ENCODE measurements at places on chromosomes 2 and 18. TPM values are rescaled to one million over a fixed set of nuclear protein-coding genes. Genes with fewer than 3 reads are reported as not detected.
A peak's percentile ranks its signal among the peaks of the same experiment; 100 is the strongest.

Gene MEX3C
- 31.7 TPM for total RNA-seq

DNA sequence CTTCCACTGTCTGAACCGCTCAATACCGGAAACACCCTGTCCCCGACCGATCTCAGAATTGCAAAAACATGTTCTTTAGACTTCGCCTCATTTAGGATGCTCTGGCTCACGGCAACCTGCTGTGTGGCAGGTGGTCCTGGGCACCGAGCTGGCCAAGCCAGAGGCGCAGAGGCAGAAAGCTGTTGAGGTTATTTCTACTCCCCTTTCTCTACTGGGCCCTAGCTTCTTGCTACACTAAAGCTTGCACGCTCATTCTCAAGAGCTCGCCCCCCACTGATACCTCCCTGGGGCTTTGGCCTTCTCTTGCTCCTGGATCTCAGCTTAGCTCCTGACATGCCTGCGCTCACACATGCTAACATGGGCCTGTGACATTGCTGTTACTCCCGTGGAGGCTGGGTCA is 417.4 kb downstream of the LPIN1 start:
- H3K36me3 ChIP-seq: no peaks in the 10 kb centered on the region
- no peak for DNase-seq
- H3K4me1 ChIP-seq: no peaks in the 10 kb centered on the region
- no peak overlapping the region for H3K27ac ChIP-seq

DNA sequence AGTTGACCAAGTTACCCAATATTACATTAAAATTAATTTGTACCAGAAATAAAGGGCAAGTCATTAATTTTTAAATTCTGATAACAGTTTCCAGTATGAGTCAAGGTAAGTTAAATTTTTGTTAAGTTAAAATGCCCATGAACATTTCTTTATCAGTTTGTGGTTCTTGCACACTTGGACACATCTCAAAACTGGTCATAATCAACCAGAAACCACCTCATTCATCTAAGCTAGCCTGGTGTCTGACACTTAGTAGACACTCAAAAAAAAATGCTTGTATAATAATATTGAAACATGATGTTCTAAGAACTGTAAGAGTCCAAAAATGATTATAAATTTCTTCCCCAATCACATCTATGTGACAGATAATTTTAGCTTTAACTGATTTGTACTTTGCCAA is 62.4 kb downstream of the SATB2 start:
- no peaks in the 10 kb centered on the region for H3K36me3 ChIP-seq
- H3K4me1 ChIP-seq: no peaks in the 10 kb centered on the region
- H3K27ac ChIP-seq: no peak overlapping the region
- DNase-seq: no peak
- H3K27me3 ChIP-seq: no peaks in the 10 kb centered on the region

GRCh38 chr2:40034801-40035200 is 255.7 kb upstream of the THUMPD2 start:
- H3K27me3 ChIP-seq: no peaks in the 10 kb centered on the region
- H3K4me1 ChIP-seq: no peaks in the 10 kb centered on the region
- DNase-seq: no peak

- DNase-seq: no peak
- no peaks in the 10 kb centered on the region for H3K27me3 ChIP-seq
- no peaks in the 10 kb centered on the region for H3K4me1 ChIP-seq
- H3K36me3 ChIP-seq: no peaks in the 10 kb centered on the region
These were observed 941.2 kb downstream of the SUCLG1 start for GRCh38 chr2:83517727-83518368.

DNA sequence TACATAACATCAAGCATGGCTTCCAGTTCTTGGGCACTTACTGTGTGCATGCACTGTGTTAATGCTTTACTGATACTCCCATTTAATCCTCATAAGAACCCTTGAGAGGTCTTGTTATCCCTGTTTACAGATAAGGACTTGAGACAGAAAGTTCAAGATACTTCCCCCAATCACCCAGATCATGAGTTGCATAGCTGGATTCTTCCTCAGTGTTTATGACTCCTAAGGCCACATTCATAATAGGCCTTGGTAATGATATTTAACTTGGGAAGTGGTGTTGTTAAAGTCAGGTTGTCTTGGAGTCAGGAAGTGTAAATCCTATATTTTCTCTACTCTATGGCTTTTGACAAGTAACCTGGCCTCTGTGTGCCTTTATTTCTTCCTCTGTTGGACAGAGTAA is 22.7 kb downstream of the NOSTRIN start:
- no peak for DNase-seq
- H3K4me1 ChIP-seq: no peaks in the 10 kb centered on the region
- no peaks in the 10 kb centered on the region for H3K36me3 ChIP-seq
- H3K27ac ChIP-seq: no peak overlapping the region

GRCh38 chr18:77876319-77876865 is 626.7 kb downstream of the GALR1 start:
- no peak for DNase-seq
- H3K27ac ChIP-seq: no peak overlapping the region
- H3K4me3 ChIP-seq: no peak overlapping the region
- no peaks in the 10 kb centered on the region for H3K27me3 ChIP-seq
- no peaks in the 10 kb centered on the region for H3K4me1 ChIP-seq

GRCh38 chr2:25491966-25492532 is 150.3 kb upstream of the DNMT3A start:
- DNase-seq: no peak
- H3K27me3 ChIP-seq: no peaks in the 10 kb centered on the region
- H3K4me1 ChIP-seq: no peaks in the 10 kb centered on the region
- no peak overlapping the region for H3K27ac ChIP-seq

GRCh38 chr18:2180586-2180985 is 390.7 kb downstream of the METTL4 start:
- no peaks in the 10 kb centered on the region for H3K36me3 ChIP-seq
- H3K27me3 ChIP-seq: no peaks in the 10 kb centered on the region
- no peak for DNase-seq
- no peak overlapping the region for H3K27ac ChIP-seq

GRCh38 chr2:10764896-10765295 is 43.5 kb downstream of the ATP6V1C2 start:
- H3K36me3 ChIP-seq: no peaks in the 10 kb centered on the region
- no peak overlapping the region for H3K4me3 ChIP-seq
- no peak overlapping the region for H3K27ac ChIP-seq

DNA sequence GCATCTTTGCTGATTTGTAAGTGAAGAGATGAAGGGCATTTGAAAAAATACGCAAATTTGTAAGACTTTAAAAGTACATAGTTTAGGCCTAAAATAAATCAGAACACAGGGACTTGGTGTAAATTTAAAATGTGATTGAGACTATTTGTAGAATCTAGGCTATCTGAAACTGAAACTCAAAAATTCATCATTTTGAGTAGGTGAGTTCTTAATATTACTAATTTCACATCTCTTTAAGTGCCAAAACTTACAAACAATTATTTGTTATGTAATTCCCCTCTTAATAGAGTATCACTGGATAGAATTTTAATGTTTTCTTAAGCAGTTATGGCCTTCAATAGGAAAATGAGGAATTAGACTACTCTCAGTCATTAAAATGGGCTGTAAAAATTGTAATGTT is 14.0 kb upstream of the HRH4 start:
- no peaks in the 10 kb centered on the region for H3K27me3 ChIP-seq
- no peak overlapping the region for H3K4me3 ChIP-seq
- peaks cover 5% of the 10 kb centered on the region for H3K36me3 ChIP-seq
- no peak for DNase-seq
- no peak overlapping the region for H3K27ac ChIP-seq
- no peaks in the 10 kb centered on the region for H3K4me1 ChIP-seq

Gene HOXD9
- 1.8 TPM for total RNA-seq

Gene POLR1A
- total RNA-seq: 31.5 TPM

DNA sequence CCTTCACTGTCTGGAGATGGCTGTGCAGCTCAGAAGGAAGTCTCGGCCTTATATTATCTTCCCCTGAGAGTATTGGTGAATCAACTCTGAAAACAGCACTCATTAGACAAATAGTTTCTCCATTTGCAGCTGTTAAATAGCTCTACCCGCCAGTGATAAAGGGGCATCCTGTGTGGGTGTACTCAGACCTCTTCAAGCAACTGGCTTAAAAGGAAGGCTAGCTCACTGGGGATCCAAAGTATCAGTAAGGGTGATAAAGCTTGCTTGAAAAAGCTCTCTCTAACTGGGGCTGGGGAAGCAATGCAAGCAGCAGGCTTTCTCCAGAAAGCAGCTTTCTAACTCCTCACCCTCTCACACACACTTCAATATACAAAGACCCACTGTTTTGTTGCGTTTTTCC is 64.9 kb upstream of the PSMD14 start:
- no peak overlapping the region for H3K4me3 ChIP-seq
- no peak for DNase-seq
- no peaks in the 10 kb centered on the region for H3K4me1 ChIP-seq
- no peak overlapping the region for H3K27ac ChIP-seq

Gene PRR30
- total RNA-seq: not detected

Gene ATRAID
- total RNA-seq: 93.8 TPM

DNA sequence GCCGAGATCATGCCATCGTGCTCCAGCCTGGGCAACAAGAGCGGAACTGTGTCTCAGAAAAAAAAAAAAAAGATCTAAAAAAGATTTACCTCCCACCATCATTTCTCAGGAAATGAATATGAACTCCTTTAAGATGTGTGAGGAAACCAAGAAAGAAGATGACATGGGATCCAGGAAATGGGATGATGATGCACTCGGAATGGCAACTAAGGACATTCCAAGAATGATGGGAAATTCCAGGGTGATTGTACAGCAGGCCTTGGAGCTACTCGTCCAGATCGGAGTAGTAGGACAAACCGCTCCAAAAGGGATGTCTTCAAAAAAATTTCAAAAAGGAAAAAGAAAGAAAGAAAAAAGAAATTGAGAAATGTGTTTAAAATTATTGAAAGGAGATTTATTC is 84.9 kb upstream of the PMAIP1 start:
- no peaks in the 10 kb centered on the region for H3K4me1 ChIP-seq
- H3K4me3 ChIP-seq: no peak overlapping the region
- no peak for DNase-seq
- no peaks in the 10 kb centered on the region for H3K36me3 ChIP-seq
- no peaks in the 10 kb centered on the region for H3K27me3 ChIP-seq

Gene DCDC2C
- total RNA-seq: not detected

Gene UGT1A1
- total RNA-seq: not detected

Gene AQP12A
- not detected for total RNA-seq

DNA sequence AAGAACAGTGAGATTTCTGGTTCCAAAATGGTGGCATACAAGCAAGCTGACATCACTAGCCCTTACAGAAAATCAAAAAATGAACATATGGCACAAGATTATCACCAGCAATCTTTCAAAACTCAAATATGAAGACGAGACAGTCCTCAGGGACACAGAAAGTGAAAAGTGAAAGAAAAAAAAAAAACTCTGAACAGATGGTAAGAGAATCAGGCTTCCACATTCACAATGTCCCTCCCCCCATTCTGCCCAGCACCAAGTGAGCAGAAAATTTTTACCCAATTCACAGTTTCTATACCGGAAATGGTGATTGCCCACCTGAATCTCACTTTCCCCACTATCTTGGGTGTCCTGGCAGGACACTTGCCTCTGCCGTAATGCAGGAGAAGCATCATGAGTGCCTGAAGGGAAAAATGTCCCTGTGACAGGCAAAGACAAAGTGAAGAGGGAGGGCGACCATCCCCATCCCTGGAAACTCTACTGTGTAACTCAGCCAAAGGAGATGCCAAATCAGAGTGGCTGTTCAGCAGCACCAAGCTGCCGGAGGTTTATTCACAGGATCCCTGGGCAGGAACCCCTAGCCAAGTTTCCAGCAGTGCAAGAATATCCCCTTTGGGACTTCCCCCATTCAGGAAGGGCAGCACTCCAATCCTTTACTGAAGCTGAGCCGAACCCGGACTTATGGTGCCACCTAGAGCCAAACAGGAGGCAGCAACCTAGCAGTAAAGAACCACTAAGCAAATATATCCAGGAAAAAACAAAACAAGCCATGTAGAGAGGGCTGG is 312.2 kb downstream of the LRATD1 start:
- H3K27ac ChIP-seq: no peak overlapping the region
- DNase-seq: no peak
- no peaks in the 10 kb centered on the region for H3K36me3 ChIP-seq
- no peaks in the 10 kb centered on the region for H3K27me3 ChIP-seq

Gene MRPL19
- 40.6 TPM for total RNA-seq

Gene CD207
- not detected for total RNA-seq

Gene CYS1
- total RNA-seq: 13.9 TPM

DNA sequence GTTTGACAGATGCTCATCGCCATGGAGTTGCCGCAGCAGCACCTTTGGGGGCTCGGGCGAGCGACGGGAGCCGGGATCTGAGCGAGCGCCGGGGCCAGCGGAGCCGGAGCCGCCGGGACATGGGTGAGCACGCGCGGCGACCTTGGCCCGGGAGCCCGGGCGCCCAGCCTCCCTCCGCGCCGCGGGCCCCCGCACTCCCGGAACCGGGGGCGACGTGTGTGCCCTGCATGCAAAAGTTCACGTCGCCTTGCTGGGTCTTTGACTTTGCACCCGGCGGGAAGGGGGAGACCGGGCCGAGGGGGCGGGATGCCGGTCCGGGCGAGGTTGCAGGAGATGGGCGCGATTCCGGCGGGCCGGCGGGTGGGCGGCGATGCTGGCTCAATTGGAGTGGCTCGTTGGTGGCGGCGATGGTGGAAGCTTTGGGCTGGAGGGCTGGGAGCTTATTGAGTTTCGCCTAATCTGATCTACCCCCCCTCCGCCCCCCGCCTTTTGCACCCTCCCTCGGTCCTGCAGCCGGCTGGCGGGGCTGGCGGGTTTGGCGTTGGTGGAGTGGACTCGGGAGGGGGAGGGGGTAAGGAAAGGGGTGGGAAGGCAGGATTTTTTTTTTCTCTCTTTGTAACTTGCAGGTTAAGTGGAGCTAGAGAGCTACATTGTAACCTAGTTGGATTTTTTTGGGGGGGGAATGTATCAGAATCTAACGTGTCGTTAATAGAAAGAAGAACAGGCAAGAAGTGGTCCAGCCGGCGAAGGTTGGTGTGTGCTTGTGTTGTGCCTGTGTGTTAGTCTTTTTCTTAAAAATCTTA is at the start of gene SETBP1:
TSS of gene SETBP1 (plus strand) at position 616 of the 803 bp plus-strand sequence. CDS start 20,459 bp downstream, outside the sequence.
- no peaks in the 10 kb centered on the region for H3K36me3 ChIP-seq
- H3K27ac ChIP-seq: peak within 1 kb of the TSS; percentile 92
- H3K27me3 ChIP-seq: no peaks in the 10 kb centered on the region
- peak within 1 kb of the TSS; percentile 97 for H3K4me3 ChIP-seq
- DNase-seq: peak; percentile 90

Gene CREG2
- total RNA-seq: 0.60 TPM

Gene FRZB
- total RNA-seq: 122 TPM

GRCh38 chr2:67646714-67647333 is 249.7 kb downstream of the ETAA1 start:
- no peaks in the 10 kb centered on the region for H3K36me3 ChIP-seq
- H3K4me3 ChIP-seq: no peak overlapping the region
- DNase-seq: no peak
- peaks cover 2% of the 10 kb centered on the region for H3K4me1 ChIP-seq

Gene GCG
- total RNA-seq: not detected

Gene SPAST
- 13.5 TPM for total RNA-seq
